Fibroblast of lung (primary cell): ENCODE measurements at places on chromosomes 2 and 18. TPM values are rescaled to one million over a fixed set of nuclear protein-coding genes. Genes with fewer than 3 reads are reported as not detected.

GRCh38 chr18:77087393-77088141 is 45.0 kb downstream of the MBP start:
- peak; percentile 63 for DNase-seq

DNA sequence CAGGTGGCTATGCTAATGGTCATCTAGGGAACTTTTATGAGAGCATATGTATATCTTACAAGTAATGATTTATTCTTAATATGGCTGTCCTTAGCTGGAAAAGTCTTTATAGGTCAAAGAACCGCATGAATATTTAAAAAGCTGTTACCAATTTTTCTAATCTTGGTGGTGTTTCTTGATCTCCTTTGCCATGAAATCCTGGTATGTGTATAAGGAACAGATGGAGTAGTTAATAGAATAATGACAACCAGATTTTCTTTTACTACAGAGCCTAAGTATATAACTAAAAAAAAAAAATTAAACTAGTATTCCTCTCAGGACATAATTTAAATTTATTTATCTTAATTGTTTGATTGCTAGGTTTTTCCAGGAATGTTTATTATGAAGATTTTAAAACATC is 74.5 kb downstream of the RHBDD1 start:
- no peak for DNase-seq

DNA sequence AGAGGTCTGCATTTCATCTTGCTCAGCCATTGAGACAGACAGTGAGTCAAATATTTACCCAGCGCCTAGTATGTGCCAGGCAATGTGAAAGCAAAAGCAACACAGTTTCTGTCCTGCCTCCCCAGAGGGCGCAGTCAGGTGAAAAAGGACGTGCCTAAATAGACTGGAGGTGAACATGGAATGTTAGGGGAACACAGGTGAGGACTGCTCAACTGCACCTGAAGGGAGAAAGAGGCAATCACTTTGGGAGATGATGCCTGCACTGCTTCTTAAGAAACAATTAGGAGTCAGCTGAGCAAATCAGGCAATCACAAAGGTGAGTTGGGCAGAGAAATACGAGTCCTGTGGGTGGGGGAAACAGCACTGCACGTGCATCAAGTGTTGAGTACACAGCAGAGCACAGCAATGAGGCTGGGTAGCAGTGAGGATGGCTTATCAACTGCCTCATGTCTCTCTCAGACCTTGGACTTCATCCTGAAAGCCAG is 218.3 kb upstream of the SMAD7 start:
- no peak for DNase-seq

DNA sequence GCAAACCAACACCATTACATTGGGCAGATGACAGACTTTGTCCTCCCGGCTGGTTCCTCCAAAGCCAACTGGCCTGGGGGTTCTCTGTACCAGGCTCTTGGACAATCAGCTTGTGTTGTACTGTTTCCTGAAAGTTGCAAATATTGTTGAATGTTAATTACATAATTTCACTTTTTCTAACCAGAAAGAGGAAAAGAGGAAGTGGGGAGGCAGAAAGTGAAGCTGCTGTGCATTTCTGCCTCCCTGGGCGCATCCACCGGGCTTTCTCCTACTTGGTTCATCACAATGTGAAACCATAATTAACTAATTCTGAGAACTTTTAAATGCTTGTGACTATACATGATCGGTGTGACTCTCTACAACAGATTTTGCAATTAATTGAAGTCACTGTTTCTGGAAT is 10.1 kb downstream of the TWIST2 start:
- no peak for DNase-seq

Gene SP140L
- total RNA-seq, result 9.8 and 10.9 TPM in 2 replicates

DNA sequence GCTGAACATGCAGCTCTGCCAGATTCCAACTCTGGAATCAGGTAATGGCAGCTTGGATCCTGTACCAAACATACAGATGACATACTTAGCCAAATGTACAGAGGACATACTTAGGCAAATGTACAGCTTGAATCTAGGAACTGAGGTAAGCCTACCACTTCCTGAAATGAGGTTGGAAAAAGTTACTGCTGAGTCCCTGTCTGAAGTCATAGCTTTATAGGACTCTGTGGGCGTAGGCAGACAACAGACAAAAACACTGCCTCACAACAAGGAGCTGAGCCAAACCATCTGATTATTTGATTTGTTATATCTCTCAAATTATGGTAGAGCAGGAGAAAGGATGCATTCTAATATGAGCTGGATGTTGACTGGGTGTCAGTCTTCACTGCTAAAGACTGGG is 290.2 kb upstream of the TCF4 start:
- DNase-seq, result no peak

DNA sequence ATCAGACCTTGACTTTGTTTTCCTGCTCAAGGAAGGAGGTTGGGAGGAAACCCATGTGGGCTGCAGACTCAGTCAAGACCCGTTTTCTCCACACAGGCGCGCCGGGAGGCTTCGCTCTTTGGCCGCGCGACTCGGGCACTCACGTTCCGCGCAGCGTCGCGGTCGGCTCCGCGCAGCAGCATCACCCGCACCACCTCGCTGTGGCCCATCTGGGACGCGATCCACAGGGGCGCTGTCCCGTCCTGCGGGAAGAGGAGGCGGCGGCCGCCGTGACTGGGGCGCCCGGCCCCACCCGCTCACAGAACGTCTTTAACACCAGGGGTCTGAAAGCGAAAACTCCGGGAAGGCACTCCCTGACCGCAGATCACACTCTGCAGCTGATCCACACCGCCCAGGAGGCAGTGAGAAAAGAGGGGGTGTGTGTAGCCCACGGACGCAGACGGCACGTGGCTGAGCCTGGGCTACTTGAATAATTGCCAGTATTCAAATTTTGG is 33.1 kb upstream of the NPC1 start:
- peak; percentile 10 for DNase-seq

Gene ANKRD62
- total RNA-seq, result not detected in 2 replicates

DNA sequence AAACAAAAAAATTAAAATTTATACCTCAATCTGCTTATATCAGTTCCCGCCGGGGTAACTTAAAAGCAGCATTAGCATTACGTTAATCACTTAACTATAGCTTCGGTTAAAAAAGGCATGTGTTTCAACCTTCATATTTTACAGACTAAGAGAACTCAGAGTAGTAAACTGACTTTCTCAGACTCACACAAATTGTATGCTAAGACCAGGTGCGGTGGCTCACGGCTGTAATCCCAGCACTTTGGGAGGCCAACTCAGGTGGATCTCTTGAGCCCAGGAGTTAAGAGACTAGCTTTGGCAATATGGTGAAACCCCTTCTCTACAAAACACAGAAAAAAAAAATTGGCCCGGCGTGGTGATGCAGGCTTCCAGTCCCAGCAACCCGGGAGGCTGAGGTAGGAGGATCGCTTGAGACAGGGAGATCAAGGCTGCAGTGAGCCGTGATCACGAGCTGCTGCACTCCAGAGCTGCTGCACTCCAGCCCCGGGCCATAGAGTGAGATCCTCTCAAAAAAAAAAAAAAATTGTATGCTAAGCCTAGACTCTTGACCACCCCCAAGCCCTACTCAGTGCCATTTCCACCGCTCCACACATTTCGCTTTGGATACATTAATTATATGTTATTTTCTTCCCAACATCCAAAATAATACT is 2.4 kb downstream of the HNRNPLL start:
- peak; percentile 26 for DNase-seq

DNA sequence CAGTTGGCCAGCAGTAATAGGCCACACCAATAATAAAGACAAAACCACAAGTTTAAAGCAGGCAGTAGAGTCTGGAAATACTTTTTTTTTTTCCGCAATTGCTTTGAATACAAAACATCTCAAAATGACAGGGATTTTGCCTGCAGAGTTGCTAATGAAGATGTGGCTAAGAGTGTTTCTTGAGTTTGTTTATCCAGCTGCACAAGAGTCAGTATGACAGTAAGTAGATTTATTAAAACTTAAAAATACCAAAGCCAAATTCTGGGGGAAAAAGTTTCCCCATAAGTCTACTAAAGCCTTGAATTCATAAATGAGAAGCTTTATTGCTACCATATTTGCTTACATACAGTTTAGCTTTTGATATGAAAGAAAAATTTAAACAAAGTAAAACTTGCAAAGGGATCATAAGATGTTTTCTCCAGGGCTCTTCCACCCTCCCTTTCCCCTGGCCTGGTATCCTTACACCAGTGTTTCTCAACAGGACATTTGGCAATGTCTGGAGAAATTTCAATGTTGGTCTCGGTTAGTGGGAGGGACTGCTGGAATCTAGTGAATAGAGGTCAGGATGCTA is 3.9 kb upstream of the DSEL start:
- DNase-seq, result peak; percentile 96

DNA sequence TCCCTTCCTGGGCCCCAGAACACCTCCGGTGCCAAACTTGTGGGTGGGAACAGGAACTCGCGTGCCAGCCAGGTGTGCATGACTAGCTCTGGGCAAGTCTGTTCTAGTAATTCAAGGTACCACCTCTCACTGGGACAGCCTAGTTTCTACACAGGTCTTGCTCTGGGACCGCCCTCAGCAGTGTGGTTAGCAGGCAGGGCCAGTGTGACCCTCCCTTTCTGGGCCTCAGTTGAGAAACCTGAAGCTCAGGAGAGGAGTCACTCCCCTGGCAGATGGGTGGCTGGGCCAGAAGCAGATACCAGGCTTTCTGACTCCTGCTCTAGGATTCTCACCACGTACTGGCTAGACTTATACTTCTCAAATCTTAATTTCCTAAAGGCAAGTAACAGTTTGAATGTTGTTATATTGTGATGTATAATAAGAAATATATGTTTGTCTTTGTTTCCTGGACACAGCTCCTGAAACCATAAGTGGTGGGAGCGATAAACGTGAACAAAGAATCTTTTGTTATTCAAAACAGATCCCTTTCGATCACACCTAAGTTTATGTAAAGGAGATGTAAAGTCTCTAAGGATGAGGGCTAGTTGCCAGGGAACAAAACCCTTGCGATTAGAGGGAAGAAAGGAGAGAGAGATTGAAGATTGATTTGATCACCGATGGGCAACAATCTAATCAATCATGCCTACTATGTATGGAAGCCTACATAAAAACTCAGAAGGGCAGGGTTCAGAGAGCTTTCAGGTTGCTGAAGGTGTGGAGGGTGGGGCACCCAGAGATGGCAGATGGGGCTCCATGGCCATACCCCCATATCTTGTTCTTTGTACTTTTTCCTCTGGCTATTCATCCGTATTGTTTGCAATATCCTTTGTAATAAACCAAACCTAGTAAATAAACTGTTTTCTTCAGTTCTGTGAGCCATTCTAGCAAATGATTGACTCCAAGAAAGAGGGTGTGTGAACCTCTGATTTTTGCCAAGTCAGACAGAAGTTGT is 952 bp upstream of the UGT1A6 start:
- no peak for DNase-seq

DNA sequence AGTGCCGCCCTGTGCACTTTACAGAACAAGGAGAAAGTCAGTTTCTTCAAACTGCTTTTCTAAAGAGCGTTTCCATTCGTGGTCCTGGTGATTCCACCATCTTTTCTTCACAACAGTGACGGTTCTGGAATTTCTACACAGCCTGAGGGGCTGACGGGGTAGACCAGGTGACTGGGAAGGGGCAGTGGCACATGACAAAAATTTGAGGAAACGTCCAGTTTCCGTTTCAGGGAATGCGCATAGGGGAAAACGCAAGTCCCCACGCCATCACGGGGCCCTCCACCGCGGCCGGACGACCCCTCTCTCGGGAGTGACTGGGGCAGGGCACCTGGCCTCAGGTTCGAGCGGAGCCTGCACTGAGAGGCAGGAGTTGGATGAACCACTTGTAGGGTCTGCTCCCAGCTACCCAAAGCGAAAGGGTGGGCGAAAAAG is 980 bp upstream of the SPTBN1 start:
- DNase-seq, result no peak

GRCh38 chr2:71863396-71863795 is 284.3 kb downstream of the CYP26B1 start:
- no peak for DNase-seq

Gene CHRNG
- not detected in 2 replicates for total RNA-seq

Gene SPATA3
- not detected in 2 replicates for total RNA-seq

- DNase-seq, result no peak
These were observed 14.3 kb upstream of the CD28 start for GRCh38 chr2:203692031-203692710.

- DNase-seq, result peak; percentile 79
These were observed 41.0 kb downstream of the UNC50 start for GRCh38 chr2:98649135-98649991.

DNA sequence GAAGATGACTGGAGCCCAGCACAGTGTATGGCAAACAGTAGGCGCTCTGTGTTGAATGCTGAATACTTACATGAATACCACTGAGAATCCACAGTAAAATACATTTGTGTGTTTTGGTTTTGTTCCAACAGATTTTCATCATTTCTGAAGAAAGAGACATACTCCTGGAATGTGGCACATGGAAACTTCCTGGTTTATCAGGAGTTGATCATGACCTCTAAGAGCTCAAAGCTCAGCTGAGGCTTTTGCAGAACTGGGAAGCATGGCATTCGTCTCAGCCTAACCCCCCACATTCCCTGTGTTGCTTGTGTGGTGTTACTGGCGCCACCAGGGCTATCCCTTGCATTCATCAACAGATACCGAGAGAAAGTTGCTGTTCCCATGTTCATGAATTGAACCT is 316.9 kb upstream of the REV1 start:
- DNase-seq, result peak; percentile 39

GRCh38 chr18:3773303-3773702 is 323.3 kb downstream of the TGIF1 start:
- no peak for DNase-seq

Gene CCDC68
- total RNA-seq, result 5.1 and 8.3 TPM in 2 replicates

Gene TMEM169
- total RNA-seq, result 0.26 and 0.50 TPM in 2 replicates

GRCh38 chr2:46899053-46899452 is 16.6 kb downstream of the MCFD2 start:
- no peak for DNase-seq

Gene CD8B2
- not detected in 2 replicates for total RNA-seq
